T-helper 22 cell (primary cell): ENCODE measurements at places on chromosomes 6 and 20.

- DNase-seq: no peak
Measured at GRCh38 chr6:53251033-53251672, 97.6 kb downstream of the ELOVL5 start.

GRCh38 chr6:39330476-39330875, 8.0 kb upstream of the KCNK16 start:
- DNase-seq: no peak

GRCh38 chr6:35473075-35473849, 5.1 kb downstream of the RPL10A start:
- DNase-seq: no peak

DNA sequence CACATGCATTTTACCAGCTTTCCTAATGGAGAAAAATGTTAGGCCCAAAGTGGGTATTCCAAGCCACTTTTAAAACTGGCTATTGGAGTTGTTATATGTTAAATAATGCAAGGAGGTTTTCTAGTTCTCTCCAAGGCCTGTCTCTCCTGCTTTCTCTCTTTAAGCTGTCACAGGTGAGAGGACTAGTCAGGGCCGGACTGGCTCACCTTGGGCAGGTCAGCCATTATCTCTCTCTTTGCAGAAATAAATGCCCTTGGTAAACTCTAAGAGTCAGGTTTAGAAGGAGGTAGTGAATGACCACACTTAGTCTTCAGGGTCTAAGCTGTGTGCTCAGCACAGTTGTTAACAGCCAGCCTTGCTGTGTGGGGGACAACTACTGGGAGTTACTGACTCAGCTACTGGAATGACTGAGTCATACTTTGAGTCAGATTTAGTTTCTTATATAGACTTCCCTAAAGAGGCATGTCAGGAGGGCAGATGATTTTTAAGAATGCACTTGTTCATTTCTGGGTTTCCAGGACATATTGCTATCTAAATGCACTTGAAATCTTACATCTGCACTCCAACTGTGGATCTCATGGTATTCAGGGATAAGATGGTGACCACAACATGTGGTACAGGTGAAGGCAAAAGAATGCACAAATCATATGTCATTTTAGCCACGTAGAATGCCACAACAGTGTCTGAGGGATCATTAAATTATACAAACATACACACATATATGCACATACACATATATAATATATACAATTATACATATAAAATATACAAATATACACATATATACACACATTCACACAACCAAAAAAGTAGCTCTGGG, 719.4 kb downstream of the EPM2A start:
- no peak for DNase-seq

DNA sequence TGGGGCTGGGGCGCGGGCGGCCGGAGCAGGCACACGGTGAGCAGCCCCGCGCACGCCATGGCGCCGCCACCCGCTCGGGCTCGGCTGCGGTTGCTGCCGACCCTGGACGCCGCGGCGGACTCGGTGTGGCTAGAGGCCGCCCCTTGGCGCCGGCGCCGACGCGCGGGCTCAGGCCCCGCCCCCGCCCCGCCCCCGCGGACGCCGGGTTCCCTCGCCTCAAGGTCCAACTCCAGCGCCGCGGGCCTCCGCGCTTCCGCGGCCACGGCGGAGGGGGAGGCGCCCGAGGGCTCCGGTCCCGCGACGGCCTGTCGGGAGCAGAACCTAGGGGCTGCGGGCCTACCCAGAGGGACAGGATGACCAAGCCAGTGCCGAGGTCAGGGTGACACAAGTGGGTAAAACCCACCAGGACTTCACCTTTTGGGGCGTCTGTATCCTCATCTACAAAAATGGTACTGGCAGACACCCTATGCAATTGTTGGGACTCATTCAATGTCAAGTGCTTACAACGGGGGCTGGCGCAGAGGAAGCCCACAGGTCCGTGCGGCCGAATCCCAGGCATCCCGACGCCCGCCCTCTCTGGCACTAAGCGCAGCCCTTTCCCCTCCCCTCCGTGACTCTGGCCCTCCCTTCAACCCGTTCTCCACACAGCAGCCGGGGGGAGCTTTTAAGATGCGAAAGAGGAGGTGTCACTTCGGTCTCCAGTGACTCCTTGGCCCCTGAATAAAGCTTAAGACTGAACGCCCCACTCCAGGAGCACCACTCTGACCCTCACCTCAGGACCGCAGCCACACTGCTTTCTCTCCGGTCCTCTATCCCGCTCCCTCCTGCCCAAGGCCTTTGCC, at the start of gene NECAB3:
TSS of gene NECAB3 (minus strand) at position 135 of the 842 bp plus-strand sequence. CDS start at position 59, 76 bp downstream.
- no peak for DNase-seq
